Transverse colon (tissue), 4 donors: ENCODE measurements at places on chromosomes 6 and 20. TPM values are rescaled to one million over a fixed set of nuclear protein-coding genes. Genes with fewer than 3 reads are reported as not detected.

GRCh38 chr20:8089668-8090067, 42.4 kb upstream of the PLCB1 start:
- no peak for DNase-seq
- H3K4me1 ChIP-seq = peaks cover 10% of the 10 kb centered on the region
- no peak overlapping the region for H3K27ac ChIP-seq
- no peaks in the 10 kb centered on the region for H3K27me3 ChIP-seq
- H3K36me3 ChIP-seq = no peaks in the 10 kb centered on the region

DNA sequence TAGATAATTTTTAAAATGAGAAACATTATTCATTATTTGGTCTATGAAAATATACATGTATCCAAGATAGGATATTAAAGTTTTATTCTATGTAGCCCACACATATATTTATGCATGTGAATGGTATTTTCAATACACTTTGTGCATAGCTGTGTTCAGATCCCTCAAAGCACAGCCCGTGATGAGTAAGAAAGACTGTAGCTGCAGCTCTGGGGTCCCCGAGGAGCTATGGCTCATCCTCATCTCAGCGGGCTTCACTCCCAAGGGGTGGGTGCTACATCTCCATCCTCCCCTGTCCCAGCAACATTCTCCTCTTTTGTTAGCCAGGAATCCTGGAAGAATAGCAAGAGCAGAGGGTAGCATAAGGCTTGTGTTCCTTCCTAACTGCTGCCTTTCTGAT, 130.8 kb downstream of the SAMD5 start:
- no peak overlapping the region for H3K4me3 ChIP-seq
- DNase-seq = no peak
- H3K36me3 ChIP-seq = no peaks in the 10 kb centered on the region
- H3K4me1 ChIP-seq = no peaks in the 10 kb centered on the region
- no peaks in the 10 kb centered on the region for H3K27me3 ChIP-seq

SCRT2 gene
- total RNA-seq = not detected

- no peak for DNase-seq
- H3K4me1 ChIP-seq = no peaks in the 10 kb centered on the region
- H3K27me3 ChIP-seq = no peaks in the 10 kb centered on the region
Observed at GRCh38 chr6:149831308-149831820, 32.8 kb downstream of the LRP11 start.

FLRT3 gene
- 0.37 TPM for total RNA-seq

GRCh38 chr6:111173341-111173740, 86.0 kb downstream of the SLC16A10 start:
- no peak for DNase-seq
- no peak overlapping the region for H3K27ac ChIP-seq
- no peak overlapping the region for H3K4me3 ChIP-seq
- no peaks in the 10 kb centered on the region for H3K27me3 ChIP-seq

DNA sequence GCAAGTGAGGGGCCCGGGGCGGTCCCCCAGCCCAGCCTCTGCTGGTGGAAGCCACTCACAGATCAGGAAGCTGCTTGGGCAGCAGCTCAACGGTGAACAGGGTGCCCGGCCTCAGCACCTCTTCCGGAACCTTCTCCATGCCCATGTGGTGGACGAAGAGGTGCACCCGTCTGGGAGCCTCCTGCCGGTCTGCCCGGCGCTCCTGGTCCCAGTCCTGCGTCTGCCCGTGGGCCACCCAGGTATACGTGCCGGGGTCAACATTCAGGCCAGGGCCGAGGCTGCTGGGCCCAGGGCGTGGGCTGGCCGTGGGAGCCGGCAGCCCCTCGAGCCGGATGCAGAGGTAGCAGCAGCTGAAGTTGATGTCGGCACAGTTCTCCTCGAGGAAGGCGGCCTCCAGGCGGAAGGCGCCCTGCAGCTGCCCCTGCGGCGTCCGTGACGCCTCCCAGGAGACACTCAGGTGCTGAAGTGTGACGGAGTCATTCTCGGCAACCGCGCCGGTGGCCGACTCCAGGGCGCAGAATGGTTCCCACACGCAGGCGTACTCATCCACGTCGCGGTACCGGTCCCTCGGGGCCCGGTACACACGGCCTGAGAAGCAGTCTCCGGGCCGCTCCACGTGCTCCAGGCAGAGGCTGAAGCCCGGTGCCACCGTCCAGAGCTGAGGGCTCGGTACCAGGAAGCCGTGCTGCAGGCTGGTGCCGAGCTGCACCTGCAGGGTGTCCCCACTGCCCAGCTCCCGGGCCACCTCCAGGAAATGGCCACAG, 8.7 kb downstream of the FNDC11 start:
- no peak overlapping the region for H3K4me3 ChIP-seq
- no peaks in the 10 kb centered on the region for H3K36me3 ChIP-seq
- H3K4me1 ChIP-seq = no peaks in the 10 kb centered on the region

DNA sequence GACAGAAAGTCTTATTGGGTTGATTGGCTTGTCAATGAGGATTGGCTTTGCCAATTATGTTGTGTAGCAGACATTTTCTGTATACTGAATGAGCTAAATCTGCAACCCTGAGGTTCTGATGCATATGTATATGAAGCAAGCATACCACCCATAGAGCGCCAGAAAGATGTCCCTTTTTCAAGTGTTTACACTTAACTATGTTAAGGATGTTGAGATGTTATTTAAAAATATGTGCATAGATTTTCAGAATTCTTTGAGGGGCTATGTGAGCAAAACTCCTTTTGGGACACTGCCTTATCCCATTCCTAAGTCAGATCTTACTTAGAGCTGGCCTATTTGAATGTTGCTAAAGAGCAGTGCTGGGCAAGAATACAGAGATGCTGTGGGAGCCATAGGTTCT, 1.9 kb downstream of the AIG1 start:
- H3K27me3 ChIP-seq = no peaks in the 10 kb centered on the region
- peaks cover 18% of the 10 kb centered on the region for H3K4me1 ChIP-seq
- no peak overlapping the region for H3K4me3 ChIP-seq
- no peak overlapping the region for H3K27ac ChIP-seq
- DNase-seq = no peak

- no peak overlapping the region for H3K4me3 ChIP-seq
- DNase-seq = no peak
- H3K36me3 ChIP-seq = no peaks in the 10 kb centered on the region
Observed at GRCh38 chr6:154092326-154092962, 53.4 kb downstream of the OPRM1 start.

- H3K27ac ChIP-seq = no peak overlapping the region
- peak; percentile 10 for DNase-seq
- H3K27me3 ChIP-seq = no peaks in the 10 kb centered on the region
- H3K4me1 ChIP-seq = no peaks in the 10 kb centered on the region
- no peaks in the 10 kb centered on the region for H3K36me3 ChIP-seq
- H3K4me3 ChIP-seq = no peak overlapping the region
Observed at GRCh38 chr20:54668271-54669039, 193.1 kb downstream of the DOK5 start.

DNA sequence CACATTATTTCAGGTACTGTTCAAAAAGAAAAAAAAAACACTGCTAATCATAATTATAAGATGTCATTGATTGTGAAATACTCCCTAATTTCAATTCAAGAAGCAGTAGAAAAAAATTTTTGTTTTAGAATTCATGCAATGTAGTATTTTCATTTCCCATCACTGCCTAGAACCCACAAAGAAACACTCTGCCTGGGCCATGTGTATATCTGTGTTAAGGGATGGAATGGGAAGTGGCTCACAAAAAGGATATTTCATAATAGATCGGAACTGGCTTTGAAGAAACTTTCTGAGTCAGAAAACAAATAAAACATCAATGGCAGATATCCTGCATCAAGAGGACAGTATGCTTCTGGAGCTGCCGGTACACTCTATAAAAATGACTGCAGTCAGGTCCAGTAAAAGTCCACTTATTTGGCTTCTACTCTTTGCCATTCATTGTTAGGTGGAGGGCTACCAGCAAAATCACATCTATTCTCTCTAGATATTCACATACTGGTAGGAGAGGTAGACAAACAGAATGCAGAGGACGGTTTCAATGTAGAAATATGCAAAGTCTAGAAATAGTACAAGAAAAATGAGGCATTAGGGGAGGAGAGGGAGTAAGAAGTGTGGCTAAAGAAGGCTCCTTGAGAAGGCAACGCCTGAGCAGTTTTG, 135.0 kb upstream of the TNFAIP3 start:
- no peak for DNase-seq
- H3K36me3 ChIP-seq = no peaks in the 10 kb centered on the region
- H3K27me3 ChIP-seq = no peaks in the 10 kb centered on the region
- H3K27ac ChIP-seq = no peak overlapping the region
- peaks cover 32% of the 10 kb centered on the region for H3K4me1 ChIP-seq

DNA sequence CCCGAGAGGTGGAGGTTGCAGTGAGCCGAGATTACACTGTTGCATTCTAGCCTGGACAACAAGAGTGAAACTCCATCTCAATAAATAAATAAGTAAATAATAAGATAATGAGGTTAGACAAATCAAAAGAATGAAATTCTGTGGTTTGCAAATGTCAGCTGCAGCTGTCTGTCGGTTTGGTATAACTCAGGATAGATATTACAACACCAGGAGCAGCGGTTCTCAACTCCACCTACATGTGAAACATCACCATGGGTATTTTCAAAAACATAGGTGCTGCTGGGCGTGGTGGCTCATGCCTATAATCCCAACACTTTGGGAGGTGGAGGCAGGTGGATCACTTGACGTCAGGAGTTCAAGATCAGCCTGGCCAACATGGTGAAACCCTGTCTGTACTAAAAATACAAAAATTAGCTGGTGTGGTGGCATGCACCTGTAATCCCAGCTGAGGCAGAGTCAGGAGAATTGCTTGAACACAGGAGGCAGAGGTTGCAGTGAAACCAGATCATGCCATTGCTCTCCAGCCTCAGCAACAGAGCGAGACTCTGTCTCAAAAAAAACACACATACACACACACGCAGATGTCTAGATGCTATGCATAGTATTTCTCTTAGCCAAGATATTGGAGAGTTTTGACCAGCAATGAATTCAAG, 126.1 kb upstream of the LAMP5 start:
- no peaks in the 10 kb centered on the region for H3K4me1 ChIP-seq
- no peak overlapping the region for H3K4me3 ChIP-seq
- H3K27ac ChIP-seq = no peak overlapping the region
- H3K27me3 ChIP-seq = no peaks in the 10 kb centered on the region
- no peak for DNase-seq
- H3K36me3 ChIP-seq = no peaks in the 10 kb centered on the region

C20orf202 gene
- total RNA-seq = not detected

- H3K27me3 ChIP-seq = no peaks in the 10 kb centered on the region
- H3K4me1 ChIP-seq = no peaks in the 10 kb centered on the region
- no peak overlapping the region for H3K4me3 ChIP-seq
Observed at GRCh38 chr6:14848019-14848418, 397.9 kb upstream of the JARID2 start.

C6orf132 gene
- total RNA-seq = 42.1 TPM

DNA sequence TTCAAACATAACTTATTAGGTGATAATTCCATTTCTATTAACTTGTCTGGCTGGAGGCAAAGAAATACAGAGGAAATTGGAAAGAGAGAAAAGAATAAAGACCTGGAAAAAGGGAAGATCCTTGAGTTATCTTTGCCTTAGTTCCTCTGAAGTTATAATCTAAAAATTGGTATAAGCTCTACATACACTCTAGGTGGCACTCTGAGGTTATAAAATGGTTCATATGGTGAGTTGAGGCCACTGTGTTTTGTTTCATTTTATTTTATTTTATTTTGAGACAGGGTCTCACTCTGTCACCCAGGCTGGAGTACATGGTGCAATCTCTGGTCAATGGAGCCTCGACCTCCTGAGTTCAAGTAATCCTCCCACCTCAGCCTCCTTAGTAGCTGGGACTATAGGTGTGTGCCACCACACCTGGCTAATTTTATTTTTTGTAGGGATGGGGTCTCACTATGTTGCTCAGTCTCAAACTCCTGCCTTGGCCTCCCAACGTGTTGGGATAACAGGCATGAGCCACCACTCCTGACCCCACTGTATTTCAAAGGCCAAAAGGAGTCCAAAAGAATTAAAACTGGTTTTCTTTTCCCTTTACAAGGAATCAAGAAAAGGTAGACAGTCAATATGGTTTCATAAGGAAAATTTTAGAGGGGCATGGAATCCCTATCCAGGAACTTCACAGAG, 19.4 kb downstream of the GPX6 start:
- peaks cover 31% of the 10 kb centered on the region for H3K27me3 ChIP-seq
- no peaks in the 10 kb centered on the region for H3K36me3 ChIP-seq
- no peak for DNase-seq
- no peak overlapping the region for H3K27ac ChIP-seq

GRCh38 chr20:56520180-56520579, 4.4 kb upstream of the FAM209A start:
- H3K36me3 ChIP-seq = peaks cover 36% of the 10 kb centered on the region
- no peak overlapping the region for H3K4me3 ChIP-seq
- H3K4me1 ChIP-seq = peaks cover 10% of the 10 kb centered on the region
- no peak for DNase-seq
- no peaks in the 10 kb centered on the region for H3K27me3 ChIP-seq
- H3K27ac ChIP-seq = no peak overlapping the region

GRCh38 chr6:162644153-162644552, 83.4 kb downstream of the PRKN start:
- no peak overlapping the region for H3K27ac ChIP-seq
- no peaks in the 10 kb centered on the region for H3K27me3 ChIP-seq
- H3K4me3 ChIP-seq = no peak overlapping the region
- H3K4me1 ChIP-seq = peaks cover under 1% of the 10 kb centered on the region

GRCh38 chr6:133631421-133631820, 257.5 kb upstream of the TCF21 start:
- H3K4me3 ChIP-seq = no peak overlapping the region
- no peaks in the 10 kb centered on the region for H3K4me1 ChIP-seq
